ENCODE measurements at places on chromosomes 7 and 10.

DNA sequence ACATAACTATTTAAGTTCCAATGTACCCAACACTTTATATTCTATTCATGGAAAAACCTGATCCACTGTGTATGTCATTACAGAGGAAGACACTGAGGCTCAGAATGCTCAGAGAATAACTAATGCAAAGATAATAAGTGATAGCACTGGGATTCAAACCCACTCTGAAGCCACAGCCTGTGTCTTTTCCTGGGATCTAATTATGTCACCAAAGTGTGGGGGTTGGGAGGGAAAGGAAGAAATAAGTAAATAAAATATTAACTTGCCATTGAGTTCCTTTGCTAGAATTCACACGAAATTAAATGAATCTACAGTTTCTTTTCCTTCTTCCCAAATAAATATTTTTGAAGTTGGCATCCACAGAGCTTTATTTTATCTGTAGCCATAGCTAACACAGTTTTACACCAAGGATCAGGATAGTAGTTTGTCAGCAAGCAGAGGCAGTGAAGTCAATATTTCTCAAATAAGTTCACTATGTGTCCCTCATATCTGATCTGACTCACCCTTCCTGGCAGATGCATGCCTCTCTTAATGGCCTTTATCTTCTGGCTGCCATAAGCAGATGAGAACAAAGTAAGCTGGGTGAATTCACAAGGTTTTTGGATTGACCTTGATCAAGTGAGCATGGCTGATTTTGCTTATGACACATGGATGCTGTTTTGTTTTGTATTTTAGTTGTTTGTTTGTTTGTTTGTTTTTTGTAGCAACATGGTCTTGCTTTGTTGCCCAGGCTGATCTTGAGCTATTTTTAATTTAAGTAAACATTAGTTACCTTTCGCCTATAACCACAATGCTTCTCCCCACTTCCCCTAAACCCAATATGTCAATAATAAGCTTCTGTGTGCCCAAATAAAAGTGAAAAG lies 6.3 kb downstream of the RAPGEF5 start:
- DNase-seq: peak; percentile 55

- DNase-seq: no peak
Observed at GRCh38 chr7:71740174-71740560, 608.2 kb downstream of the GALNT17 start.

DNA sequence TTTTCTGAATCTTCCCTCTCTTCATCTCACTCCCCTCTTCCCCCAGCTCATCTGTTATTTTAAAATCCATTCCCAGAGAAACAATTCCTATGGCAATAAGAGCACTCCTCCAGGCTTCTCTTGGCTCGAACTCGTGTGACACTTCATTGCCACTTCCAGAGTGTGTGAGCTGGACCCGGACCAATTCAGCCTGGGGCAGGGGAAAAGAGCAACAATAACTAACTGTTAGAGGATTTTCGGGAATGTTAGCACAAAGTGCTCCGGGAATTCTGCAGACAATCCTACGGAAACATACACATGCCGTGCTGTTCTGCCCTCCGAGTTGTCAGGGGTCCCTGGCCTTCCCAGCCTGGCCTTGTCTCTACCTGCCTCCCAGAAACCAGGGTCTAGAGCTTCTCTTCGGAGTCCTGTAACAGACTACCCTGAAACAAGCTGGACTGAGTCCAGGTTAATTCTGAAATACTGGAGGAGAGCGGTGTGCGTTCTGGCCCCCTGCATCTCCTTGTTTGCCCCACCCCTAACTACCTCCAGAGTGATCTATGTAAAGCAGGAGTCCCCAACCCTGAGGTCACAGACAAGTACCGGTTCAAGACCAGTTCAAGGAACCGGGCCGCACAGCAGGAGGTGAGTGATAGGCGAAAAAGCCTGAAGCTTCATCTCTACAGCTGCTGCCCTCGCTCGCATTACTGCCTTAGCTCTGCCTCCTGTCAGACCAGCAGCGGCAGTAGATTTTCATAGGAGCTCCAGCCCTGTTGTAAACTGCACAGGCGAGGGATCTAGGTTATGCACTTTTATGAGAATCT lies 11.3 kb downstream of the COL26A1 start:
- DNase-seq: no peak

DNA sequence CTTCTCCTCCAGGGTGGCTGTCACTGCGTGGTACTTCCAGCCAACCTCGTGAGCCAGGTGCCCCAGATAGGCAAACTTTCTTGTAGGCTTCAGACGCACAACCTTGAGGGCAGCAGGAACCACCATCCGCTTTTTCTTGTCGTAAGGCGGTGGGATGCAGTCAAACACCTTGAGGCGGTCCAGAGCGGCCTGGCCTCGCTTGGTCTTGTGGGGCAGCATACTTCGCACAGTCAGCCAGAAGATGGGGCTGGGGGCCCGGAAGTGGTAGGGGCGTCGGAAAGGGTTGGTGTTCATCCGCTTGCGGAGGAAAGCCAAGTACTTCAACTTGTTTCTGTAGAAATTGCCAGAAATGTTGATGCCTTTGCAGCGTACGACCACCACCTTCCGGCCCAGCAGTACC lies 17.4 kb downstream of the SHOC2 start:
- no peak for DNase-seq

GRCh38 chr7:39592586-39592985 lies 26.4 kb downstream of the YAE1 start:
- no peak for DNase-seq

- DNase-seq: no peak
Observed at GRCh38 chr10:58782876-58783851, 270.5 kb downstream of the BICC1 start.

GRCh38 chr10:44011603-44011981 lies 362.9 kb upstream of the ZNF32 start:
- no peak for DNase-seq

- no peak for DNase-seq
Observed at GRCh38 chr7:101100858-101101847, 15.9 kb downstream of the TRIM56 start.

GRCh38 chr7:25549271-25549921 lies 321.1 kb upstream of the NPVF start:
- DNase-seq: no peak

- no peak for DNase-seq
Observed at GRCh38 chr10:4332764-4333458, 493.1 kb upstream of the AKR1E2 start.

DNA sequence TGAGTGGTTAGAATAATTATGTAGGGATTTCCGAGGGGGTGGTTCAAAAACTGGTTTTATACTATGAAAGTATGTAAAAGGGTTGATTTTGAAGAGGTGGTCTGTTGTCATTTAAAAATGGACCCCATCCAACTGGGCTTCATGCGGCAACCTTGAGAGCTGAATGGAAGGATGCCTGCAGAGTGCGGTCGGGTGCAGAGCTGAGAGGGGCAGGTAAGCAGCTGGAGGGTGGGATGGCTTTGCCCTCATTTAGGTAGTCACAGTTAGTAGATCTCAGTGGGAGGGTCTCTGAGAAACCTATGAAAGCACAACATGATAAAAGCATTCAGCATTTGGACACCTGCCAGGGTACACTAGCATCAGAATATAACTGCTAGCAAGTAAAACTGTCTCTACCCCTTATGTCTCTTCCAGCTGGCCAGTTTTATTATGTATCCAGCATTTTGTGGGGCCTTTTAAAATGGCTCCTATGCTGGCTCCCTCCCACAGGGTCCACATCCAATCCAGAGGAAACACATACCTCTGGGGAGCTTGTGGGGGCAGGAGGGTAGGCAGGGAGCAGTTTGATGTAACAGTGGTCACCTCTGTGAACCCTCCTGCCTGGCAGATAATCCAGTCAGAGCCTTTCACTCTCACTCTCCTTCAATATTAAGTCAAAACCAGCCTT lies 75.9 kb upstream of the MAGI2 start:
- DNase-seq: no peak

DNA sequence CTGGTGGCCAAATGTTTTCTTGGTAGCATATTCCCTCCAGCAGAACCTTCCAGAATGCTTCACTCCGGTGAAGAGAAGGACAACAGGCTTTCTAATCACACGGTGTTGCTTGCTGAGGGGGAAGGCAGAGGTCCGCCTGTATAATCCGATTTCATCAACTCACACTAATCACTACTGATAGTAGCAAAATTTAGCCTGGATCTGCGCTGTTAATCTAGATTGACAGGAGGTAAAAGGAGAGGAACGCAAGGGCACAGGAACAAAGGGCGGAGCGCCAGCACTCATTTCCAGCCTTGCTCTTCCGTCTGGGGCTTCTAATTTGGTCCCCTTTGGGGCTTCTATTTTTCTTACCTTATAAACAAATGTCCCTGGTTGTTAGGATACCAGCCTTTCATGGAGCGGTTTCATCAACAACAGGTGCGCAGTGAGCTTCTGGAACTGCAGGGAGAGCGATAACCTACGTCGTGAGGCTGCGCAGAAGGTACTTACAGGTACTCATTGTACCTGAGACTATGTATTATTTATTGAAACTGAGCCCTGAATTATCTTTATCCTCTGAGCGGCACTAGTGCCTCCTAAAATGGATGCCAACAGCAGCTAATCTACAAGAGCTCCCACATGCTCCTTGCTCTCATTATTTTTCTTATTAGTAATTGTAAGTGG lies 150.6 kb downstream of the CACNB2 start:
- DNase-seq: no peak

DNA sequence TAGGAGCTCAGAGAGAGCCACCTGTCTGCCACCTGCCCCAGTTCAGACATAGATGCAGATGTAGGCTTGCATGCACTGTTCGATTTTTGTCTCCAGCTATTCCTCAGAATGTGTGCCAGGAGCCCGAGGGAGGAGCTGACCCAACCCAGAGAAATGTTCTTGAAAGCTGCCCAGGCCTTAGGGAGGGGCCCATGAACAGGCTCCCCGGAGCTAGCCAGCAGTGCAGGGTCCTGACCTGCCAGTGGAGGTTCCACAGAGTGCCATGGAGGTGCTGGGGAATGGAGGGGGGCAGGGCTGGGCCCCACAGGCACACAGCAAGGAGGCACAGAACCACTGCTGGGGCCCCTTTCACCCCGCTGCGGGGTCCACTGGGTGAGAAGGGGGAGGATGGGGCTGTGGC lies 29.6 kb upstream of the SFRP5 start:
- DNase-seq: no peak

DNA sequence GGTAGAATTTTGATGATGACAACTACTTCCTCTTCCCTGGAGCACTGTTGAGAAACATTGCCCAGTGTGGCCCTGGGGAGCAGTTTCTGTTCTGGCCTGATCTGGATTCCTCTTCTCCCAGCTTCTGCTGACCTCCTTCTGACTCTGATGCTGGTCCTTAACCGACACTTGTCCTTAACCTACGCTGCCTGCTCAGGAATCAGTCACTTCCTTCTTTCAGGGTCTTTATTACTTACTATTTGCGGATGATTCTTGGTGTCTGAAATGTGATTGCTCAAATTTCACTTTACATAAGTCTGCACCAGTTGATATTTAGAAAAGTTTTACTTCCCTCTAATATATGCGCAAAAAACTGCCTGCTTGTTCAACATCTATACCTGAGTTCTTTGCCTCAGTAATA lies 164.1 kb downstream of the PTEN start:
- DNase-seq: no peak

GRCh38 chr7:106365252-106366005 lies 80.6 kb upstream of the NAMPT start:
- DNase-seq: no peak

DNA sequence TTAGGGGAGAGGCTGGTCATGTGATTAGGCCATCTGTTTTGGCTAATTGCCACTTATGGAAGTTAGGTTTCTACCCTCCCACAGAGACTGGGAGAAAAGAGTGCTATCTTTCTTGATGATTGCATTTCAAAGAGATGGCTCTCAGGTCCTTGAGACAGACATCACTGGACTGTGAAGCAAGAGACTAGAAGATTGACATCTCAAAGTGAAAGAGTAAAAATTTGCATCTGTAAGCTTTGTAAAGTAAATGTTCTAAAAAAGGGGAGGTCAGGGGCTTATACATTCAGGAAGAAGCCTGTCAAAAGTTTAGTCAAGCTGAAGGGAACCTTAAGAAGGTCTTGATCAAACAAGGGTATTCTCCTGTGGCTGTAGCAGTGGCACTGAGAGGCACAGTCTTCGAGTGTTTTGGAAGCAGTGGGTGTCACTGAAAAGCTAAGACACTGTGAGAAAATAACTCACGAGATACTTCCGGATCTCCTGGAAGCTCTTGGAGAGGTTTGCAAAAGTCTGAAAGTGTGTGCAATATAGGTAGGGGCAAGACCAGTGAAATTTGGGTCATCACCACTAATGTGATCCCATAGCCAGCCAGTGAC lies 342.1 kb downstream of the PHF14 start:
- no peak for DNase-seq

- no peak for DNase-seq
Observed at GRCh38 chr7:28547115-28547514, 134.8 kb downstream of the CREB5 start.

DNA sequence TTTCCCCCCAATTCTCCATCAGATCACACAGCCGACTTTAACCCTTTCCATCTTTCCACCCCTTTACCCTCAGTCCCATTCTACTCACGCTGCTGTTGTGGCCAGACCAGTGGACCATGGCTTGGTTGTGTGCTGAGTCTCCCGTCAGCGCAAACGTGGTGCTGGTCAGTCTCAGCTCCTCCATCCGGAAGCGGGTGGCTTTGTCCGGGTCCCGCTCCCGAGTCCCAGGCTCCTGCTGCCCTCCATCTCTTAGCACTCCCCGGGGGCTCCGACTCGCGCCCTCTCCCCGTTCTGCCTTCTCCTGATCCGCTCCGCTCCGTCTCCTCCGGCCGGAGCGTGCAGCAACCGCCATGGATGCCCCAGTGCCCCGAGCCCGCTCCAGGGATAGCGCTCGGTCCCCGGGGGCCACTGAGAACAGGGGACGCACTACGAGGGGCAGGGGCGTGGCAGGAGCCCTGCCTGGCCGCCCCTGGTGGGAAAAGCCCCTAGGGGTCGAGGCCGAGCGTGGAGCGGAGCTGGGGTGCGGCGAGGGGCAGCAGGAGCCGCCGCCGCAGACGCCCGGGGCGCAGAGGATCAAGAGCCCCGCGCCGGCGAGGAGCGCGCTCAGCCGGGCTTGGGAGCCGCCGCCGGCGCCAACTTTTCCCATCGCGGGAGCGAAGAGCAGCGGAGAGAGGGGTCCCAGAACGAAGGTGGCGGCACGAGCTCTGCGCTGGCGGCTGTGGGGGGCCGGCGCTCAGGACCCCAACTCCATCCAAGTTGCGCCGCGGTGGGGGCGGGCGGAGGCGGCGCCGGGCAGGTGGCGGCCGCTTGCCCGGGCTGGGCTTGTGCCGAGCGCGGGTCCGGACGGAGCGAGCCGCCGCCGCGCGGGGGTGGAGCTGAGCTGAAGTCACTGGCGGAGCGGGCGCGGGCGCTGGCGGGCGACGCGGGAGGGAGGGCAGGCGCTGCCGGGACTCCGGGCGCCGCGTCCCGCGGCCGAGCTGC lies at the start of gene SORCS1:
TSS of gene SORCS1 (minus strand) at position 826 of the 981 bp plus-strand sequence.
- DNase-seq: no peak

DNA sequence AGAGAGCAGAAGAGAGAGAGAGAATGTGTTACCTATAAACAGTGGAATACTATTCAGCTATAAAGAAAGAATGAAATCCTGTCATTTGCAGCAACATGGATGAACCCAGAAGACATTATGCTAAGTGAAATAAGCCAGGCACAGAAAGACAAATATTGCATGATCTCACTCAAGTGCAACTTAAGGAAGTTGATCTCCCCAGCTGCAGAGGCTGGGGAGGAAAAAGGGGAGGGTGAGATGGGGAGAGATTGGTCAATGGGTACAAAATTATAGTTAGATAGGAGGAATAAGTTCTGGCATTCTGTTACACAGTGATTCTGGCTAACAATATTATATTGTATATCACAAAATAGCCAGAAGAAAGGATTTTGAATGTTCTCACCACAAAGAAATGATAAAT lies 11.2 kb upstream of the JAZF1 start:
- no peak for DNase-seq

- DNase-seq: no peak
Observed at GRCh38 chr10:96614515-96614914, 27.7 kb upstream of the TM9SF3 start.
